ENCODE measurements at places on chromosomes 2 and 18.

- no peak for DNase-seq
Measured at GRCh38 chr2:239093952-239094351, 246.1 kb downstream of the TWIST2 start.

DNA sequence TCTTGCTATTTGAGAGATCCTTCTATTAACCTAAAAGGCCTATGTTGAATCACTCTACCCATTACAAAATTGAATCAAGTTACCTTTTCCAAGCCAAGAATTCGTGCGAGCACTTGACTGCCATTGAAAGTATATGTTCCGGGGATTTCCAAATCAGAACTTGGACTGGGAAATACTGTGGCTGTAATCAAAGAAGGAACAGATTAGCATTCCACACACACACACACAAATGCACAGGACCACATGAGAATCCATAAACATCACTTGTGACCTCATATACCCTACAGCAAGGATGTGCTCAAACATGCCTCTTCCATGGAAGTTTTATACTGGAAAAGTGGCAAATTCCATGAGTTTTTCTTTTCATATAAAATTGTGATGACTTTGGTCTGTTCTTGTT is 86.0 kb downstream of the ABCA12 start:
- no peak for DNase-seq

DNA sequence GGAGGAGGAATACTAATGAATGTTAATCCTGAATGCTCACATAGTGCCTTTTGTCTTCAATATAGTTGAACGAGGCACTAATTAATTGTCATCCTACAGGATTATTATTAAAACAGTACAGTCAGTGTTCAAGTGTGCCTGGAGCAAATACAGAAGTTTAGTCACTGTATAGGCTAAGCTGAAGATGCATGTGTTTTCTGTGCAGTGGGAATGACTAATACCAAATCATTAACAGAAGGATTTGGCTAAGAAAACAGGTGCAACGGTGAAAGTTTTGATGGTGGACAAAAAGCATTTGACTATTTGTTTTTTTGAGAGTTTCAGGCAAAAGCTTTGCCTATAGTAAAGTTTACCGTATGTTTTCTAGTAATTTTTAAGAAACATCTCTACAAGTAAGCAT is 62.8 kb downstream of the DCC start:
- DNase-seq = no peak

GRCh38 chr2:10597956-10598355 is 91.8 kb downstream of the NOL10 start:
- no peak for DNase-seq

DNA sequence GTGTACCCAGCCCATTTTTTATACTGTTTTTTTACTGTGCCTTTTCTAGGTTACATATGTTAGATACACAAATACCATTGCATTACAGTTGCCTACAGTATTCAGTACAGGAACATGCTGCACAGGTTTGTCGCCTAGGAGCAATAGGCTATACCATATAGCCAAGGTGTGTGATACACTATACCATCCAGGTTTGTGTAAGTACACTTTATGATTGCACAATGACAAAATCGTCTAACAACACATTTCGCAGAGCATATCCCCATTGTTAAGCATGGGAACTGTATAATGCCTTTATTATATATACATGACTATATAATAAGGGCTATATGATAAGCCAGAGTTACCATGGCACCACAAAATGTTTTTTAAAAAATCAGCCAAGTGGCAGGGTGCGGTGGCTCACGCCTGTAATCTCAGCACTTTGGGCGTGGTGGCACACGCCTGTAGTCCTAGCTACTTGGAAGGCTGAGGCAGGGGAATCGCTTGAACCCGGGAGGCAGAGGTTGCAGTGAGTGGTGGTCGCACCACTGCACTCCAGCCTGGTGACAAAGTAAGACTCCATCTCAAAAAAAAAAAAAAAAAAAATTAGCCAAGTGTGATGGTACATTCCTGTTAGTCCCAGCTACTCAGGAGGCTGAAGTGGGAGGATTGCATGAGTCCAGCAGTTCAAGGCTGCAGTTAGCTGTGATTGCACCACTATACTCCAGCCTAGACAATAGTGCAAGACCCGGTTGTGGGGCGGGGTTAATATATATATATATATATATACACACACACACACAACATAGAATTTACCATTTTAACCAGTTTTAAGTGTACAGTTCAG is 2.8 kb upstream of the CENPA start:
- DNase-seq = no peak

DNA sequence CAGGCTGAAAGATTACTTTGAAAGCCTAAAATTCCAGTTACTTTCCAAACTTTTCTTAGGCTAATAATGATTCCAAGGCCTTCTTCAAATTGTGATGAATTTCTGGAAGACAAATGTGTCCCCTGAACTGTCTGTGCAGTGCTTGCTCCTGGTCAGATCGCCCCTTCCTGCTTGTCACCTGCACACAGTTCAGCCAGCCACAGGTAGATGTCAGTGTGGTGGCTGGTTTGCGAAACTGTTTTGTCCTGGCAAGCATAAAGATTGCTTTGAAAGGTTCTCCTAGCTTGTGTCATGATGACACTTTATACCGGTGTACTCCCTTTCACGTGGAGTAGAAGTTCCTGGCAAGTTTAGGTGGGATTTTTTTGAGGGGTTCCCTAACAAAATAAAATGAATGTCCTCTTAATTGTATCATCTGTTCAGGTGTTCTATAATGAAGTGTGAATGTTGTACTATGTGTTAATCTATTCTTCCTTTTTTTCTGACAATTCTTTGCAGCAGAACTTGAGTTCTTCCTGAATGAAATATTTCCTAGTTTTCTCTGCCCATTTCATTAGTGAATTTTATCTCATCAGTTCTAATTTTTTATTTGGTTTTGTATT is 298.8 kb downstream of the ZNF407 start:
- DNase-seq = peak; percentile 32

- DNase-seq = no peak
Measured at GRCh38 chr2:230984393-230985220, 11.3 kb upstream of the SPATA3 start.

- DNase-seq = peak; percentile 91
Measured at GRCh38 chr2:180980106-180980942, at the start of gene UBE2E3. TSS of gene UBE2E3 (plus strand) at chr2:180980605. CDS start at chr2:180982043, 1,438 bp downstream.

GRCh38 chr18:3211236-3211992 is 8.4 kb downstream of the MYOM1 start:
- DNase-seq = no peak

- DNase-seq = no peak
Measured at GRCh38 chr2:160924936-160925353, 235.3 kb upstream of the TANK start.

- no peak for DNase-seq
Measured at GRCh38 chr2:3290655-3291054, 87.0 kb downstream of the EIPR1 start.

DNA sequence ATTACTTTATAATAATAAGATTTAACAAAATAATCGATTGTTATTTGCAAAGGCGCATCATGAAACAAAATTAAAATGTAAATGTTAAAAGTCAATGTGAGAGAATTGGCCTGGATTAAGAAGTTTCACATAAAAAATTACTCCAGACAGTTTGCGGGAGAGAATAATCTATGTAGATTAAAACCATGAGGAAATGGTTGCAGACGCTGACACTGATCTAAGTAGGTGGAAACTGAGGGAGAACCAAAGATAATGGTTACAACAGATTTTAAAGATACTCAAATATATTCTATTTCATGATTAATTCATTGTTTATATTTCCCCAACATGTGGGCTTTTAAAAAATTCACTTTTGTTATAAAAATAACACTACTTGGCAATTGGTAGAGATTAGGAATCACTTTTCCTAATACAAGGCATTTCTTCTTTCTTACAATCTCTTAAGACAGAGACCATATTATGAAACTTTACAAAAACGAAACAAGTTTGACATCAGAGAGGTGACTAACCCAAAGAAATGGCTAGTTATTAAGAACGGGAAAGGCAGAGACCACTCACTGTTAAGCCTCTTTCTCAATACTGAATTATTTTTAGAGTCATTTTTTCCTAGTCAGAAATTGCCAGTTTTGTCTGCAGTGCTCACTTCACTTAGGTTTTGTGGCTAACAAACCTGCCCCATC is 1.6 kb downstream of the KANSL1L start:
- no peak for DNase-seq

- DNase-seq = no peak
Measured at GRCh38 chr2:78676921-78677696, 348.4 kb upstream of the REG3G start.

DNA sequence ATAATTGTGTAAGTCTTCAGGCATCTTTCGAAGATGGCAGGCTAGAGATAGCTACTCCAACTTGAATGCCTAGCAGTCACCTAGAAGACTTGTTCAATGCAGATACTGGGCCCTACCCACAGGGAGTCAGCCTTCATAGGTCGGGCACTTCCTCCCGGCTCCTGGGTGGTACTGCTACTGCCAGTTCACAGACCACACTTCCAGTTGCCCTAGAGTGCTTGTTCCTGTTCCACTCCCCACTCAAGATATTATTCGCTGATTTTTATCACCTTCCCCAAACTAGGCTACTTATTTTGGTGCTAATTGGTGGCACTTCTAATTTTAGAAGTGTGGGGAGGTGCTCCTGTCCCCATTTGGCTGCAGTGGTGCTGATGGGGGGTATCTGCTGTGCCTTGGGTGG is 34.2 kb downstream of the INPP4A start:
- DNase-seq = no peak

DNA sequence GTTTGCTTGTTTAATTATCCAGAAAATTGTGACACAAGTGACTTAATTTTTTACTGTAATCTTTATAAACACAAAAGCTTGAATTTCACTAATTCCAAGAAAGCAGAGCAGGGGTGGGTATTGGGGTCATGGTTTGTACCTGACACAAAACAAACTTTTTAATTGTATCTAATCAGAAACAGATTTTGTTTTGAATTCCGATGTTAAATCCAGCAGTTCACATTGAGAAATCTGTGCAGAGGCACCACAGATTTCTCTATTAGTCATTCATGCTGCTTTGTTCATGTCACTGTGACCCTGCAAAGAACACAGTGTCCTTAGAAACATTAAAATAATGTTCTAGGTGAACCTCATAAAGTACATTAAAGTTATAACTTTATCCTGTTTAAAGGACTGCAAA is 443.4 kb downstream of the NYAP2 start:
- DNase-seq = no peak

- no peak for DNase-seq
Measured at GRCh38 chr2:236344446-236344845, 80.2 kb upstream of the ASB18 start.

DNA sequence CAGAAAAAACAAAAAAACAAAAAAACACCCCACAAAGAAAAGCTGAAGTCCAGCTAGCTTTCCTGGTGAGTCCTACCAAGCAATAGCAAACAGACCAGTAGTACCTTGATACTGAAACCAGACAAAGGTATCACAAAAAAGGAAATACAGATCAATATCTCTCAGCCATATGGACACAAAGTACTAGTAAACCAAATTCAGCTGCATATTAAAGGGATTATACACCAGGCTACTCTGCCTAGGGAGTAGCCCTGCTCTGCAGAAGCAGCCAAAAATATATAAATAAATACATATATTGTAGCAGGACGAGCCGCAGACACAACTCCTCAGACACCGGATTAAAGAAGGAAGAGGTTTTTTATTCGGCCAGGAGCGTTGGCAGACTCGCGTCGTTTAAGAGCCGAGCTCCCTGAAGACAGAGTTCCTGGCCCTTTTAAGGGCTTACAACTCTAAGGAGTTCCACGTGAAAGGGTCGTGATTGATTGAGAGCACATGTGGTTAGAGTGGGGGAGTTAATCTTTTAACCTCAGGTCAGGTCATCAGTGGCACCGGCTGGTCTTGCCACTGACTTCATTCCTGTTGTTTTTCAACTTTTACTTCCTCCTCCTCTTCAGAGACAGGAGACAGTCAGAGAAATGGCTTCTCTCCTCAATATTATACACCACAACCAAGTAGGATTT is 38.4 kb upstream of the DTNB start:
- no peak for DNase-seq

DNA sequence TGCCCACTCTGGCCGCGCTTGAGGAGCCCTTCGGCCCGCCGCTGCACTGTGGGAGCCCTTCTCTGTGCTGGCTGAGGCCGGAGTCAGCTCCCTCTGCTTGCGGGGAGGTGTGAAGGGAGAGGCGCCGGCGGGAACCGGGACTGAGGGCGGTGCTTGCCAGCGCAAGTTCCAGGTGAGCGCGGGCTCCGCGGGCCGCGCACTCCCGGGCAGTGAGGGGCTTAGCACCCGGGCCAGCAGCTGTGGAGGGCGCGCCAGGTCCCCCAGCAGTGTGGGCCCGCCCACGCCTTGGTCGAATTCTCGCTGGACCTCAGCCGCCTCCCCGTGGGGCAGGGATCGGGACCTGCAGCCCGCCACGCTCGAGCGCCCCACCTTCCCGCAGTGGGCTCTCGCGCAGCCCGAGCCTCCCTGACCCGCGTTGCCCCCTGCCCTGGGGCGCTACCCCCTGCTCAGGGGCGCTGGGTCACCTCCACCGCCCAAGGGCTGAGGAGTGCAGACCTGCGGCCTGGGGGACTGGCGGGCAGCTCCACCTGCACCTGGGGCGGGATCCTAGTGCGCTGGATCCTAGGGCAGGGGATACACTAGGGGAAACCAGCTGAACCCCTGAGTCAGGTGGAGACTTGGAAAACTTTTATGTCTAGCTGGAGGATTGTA is 97.3 kb downstream of the CD8B2 start:
- no peak for DNase-seq

DNA sequence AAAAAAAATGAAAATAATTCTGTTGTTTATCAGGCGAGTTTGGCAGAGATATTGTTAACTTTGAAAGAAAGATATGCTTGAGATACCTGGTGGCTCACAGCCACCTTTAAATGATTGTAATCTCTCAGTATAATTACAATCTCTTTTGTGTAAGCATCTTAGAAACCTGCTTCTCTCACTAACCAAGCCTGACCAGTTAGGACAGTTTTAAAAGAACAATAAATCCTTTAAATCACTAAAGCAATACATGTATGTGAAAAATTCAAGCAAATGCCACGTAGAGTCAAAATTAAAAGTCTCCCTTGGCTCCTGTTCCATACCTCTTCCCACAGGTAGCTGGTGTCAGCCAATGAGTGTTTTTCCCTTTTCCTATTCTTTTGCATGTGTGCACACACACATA is 15.7 kb upstream of the SGPP2 start:
- no peak for DNase-seq

GRCh38 chr18:74284191-74284979 is 7.4 kb downstream of the CYB5A start:
- DNase-seq = peak; percentile 28

- no peak for DNase-seq
Measured at GRCh38 chr2:218368621-218369153, 12.0 kb downstream of the CATIP start.

- no peak for DNase-seq
Measured at GRCh38 chr2:15445891-15446562, 115.1 kb downstream of the NBAS start.

DNA sequence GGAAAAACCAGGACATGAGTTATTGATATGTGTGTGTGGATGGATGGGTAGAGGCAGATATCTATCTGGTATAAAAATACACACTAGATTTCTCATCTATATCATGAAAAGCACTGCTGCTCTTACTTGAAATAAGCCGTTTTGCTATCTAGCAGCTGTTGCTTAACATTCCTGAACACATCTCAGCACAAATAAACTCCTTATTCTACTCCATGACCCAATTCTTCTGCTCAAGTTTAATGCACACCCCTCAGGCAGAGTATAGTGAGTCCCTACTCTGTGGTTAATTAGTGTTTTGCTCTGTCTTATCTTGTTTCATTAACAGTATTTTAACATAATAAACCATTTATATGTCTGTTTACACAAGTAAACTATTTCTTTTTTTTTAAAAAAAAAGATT is 134.2 kb downstream of the CBLN2 start:
- no peak for DNase-seq

- DNase-seq = no peak
Measured at GRCh38 chr2:5995832-5996231, 303.6 kb downstream of the SOX11 start.
